Cerebellar cortex (tissue), 1 donor: ENCODE measurements at places on chromosomes 1 and 21.
A peak's percentile ranks its signal among the peaks of the same experiment; 100 is the strongest.

DNA sequence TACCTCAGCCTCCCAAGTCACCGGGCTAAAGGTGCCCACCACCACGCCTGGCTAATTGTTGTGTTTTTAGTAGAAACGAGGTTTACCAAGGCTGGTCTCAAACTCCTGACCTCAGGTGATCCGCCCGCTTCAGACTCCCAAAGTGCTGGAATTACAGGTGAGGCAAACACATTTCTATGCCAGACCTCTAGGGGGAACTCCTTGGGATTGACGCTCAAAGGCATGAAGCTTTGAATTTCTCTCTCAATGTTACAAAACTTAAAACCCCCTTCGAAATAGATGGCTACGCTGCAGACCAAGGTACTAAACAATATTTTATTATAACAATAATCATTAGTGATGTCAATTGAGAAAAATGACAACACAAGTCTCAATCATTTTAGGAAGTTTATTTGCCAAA is 330.0 kb downstream of the SETD4 start:
- no peak for DNase-seq

DNA sequence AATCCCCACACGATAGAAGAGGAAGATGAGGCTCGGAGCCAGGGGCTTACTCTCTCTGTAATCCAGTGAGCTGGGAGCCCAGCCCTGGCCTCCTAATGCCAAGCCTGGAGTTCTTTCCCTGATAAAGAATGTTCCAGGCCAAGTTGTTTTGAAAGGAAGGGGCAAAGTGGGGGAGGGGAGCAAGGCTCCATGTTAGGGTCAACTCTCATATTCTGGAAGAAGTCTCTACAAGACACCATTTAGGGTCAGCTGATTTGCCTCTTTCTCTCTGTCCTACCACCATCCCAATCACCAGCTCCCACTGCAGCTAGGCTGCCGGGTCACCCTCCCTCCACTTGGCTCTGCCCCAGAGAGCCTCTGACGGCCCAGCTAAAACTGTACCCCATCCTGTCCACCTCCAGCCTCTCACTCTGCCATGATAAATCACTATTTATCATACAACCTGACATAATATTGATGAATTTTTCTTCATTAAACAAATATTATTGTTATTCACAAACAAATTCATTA is 95.0 kb downstream of the GLIS1 start:
- no peak for DNase-seq

- peak; percentile 67 for DNase-seq
These were observed at the start of gene CSMD2 for GRCh38 chr1:34164771-34165391. CSMD2 (minus strand) TSS chr1:34165230; CDS start chr1:34165097, 133 bp downstream.

DNA sequence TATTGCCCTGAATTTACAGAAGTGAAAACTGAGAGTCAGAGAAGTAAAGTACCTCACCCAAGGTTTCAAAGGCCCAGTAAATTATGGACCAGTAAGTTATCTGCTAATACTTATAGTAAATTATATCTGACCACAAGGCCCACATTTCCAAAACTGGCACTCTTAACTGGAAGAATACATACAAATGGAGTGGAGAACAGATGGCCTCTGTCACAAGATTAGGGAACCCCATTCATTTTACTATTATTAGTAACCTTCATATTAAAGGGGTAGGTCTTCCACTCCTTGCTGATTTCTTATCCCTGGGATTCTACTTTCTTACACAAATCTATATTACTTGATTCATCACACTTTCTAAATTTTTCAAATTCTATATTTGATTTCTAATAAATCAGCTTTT is 588.8 kb downstream of the NEGR1 start:
- peak; percentile 68 for DNase-seq

GRCh38 chr21:30652891-30653290 is 10.2 kb downstream of the KRTAP20-3 start:
- DNase-seq: no peak
